ENCODE measurements at places on chromosomes 7 and 10.

DNA sequence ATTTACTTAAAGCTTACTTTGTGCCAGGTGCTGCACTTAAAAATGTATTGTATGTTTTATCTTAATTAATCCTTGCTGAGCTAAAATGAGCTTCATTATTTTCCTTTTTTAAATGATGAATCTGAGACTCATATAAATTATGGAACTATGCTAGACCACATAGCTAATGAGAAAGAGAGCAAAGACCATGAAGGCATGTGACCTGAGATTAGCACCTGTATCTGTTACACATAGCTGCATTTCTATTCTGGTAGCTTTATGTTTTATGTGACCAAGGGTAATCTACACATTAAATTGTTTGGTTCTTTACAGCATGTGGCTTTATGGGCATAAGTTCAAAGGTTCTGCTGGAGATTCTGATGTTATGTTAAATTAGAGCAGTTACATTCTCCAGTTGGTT is 839.1 kb upstream of the SORCS1 start:
- DNase-seq = no peak

GRCh38 chr7:112495156-112495788 is 14.5 kb downstream of the LSMEM1 start:
- DNase-seq = no peak

- DNase-seq = no peak
Measured at GRCh38 chr7:120554960-120555571, 282.1 kb downstream of the KCND2 start.

DNA sequence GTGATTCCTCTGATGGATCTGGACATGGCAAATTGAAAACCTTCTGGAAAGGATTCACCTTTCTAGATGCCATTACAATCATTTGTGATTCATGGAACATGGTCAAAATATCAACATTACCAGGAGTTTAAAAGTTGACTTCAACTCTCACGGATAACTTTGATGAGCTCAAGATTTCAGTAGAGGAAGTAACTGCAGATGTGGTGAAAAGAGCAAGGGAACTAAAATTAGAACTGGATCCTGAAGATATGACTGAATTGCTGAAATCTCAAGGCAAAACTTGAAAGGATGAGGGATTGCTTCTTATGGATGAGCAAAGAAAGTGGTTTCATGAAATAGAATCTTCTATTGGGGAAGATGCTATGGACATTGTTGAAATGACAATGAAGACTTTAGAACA is 293.6 kb downstream of the ARHGAP12 start:
- no peak for DNase-seq

DNA sequence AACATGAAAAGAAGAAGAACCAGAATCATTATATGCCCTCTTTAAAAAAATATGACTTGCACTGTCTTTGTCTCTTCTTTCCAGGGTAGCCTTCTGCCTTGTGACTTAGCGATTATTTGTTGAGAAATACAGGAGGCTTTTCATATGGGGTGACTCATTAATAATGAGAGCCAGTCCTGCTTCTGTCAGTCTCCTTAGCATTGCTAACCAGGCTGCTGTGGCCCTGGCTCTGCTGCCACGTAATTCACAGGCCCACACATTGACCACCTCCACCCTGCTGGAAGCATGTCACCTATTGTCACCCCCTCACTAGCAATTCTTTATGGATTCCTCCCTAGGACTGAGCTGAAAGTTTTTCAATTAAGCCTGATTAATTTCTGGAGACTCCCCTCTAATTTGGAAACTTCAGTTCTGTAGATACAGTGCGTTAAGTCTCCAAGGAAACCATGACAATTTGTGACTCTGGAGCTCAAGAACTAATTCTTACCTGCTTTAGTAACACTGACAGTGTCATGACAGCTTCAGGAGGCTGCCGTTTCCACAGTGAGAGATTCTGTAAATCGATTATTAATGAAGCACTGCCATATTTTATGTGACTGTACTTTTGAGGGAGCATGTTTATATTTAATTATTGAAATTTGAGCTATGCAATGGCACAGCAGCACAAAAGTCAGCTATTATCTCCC is 267.9 kb upstream of the SP8 start:
- DNase-seq = no peak

DNA sequence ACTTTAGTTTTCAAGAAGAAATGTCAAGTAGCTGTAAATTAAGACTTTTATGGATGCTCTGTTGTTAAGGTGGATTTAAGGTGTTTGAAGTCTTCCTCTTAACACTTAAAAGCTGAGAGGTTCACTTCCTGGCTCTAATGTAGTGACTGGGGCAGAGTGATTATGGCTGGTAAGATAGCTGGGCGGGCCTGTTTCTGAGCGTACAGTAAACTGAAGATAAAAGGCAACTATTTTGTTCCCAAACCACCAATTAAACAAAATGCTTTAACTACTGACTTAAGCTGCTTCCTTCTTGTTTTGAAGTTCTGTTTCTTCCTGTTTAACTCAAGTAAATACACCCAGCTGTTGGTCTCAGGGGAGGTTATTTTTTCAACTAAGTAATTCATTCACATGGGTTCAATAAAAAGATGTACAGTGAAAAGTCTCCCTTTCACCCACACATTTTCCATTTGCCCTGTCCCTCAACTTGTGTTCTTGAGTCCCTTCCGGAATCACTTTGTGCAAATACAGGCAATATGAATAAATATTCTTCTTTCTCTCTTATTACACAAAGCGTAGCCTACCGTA is 19.3 kb downstream of the VWA2 start:
- no peak for DNase-seq

DNA sequence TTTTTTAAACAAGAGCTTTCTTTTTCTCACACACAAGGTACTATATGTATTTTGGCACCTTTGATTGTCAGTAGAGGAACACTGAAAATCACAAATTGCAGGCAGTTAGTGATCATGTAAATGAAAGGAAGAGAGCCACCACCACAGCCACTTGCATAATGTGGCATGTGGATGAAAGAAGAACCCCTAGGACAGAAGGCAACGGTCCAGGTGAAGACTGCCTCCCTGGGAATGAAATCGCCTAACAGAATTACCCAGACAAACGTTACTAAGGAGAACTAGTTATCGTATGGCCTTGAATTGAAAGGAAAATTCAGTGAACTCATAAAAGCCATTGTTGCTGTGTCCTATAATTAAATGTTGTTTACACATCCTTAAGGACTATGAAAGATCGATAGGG is 41.2 kb upstream of the PTPRZ1 start:
- DNase-seq = no peak

DNA sequence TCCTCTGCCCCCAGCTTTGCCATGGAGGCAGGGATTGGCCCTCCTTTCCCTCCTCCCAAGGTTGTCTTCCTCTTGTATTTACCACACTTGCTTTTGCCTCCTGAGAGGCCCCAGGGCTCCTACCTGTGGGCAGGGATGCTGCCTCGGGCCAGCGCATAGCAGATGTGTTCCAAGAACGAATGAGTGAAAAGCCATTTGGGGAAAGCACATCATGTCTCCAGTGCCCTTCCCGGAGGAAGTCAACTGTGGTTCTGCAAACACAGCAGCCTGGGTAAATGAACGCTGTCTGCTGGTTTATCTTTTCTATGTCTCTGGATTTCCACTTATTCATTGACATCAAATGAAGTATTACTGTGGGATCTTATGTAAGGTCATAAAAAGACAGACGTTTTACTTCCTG is 161.7 kb downstream of the FANK1 start:
- no peak for DNase-seq

DNA sequence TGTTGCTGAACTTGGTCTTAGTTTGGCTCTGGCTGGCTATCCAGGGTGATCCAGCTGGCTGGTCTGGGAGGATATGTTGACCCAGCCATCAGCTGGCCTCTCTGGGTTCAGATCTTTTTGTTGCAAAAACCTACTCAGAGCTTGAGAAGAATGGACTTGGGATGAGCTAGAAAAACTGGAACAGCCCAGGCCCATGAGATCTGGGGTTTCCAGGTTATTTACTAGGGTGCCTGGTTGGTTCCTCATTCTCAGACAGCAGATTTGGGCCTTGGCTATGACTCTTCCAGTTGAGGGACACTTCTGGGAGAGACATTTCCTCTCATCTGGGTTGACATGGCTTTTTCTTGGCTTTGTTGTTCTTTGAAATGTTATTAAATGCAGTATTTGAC is 116.6 kb downstream of the ADCY1 start:
- no peak for DNase-seq

DNA sequence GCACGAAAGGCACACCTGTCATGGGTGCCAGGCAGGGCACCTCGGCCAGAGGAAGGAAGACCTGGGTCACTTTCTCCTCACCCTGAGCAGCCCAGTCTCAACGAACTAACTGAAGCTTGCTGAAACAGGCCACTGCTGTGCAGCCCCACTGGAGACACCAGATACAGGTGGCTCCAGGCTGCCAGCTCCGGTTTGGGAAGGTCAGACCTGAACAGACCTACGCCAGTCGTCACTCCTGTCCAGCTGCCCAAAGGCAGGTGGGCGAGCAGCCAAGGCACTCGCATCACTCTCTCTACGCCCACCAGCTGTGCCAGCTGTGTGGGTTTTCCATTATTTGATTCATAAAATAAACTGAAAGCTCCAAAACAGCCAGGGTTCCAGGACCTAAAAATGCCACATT is 256.1 kb downstream of the ZMYND11 start:
- DNase-seq = no peak

- DNase-seq = no peak
Measured at GRCh38 chr10:120802935-120803334, 48.2 kb upstream of the WDR11 start.

DNA sequence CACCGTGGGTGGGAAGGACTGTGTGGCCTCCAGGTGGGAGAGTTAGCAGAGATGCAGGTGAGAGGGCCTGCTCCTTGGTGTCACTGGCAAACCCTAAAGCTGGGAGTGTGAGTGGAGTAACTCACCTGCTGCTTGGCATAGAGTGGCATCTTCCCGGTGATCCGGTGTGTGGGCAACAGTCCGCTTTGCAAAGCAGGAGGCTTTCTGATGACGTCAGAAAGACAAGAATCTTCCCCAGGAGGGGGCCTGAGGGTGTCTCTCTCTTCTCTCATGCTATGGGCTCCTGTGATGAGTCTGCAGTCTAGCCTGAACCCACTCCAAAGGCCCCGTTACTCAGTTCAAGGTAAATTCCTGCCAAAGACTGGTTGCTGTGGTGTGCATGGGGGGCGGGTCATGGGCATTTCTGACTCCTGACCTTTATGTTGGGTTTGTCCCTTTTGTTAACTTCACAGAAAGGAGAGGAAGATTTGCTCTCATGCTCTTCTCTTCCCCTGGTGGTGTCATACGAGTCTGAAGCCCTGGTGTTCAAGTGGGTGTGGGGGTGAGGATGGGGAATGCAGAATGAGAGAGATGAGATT is 187.9 kb downstream of the GATA3 start:
- no peak for DNase-seq

- no peak for DNase-seq
Measured at GRCh38 chr10:84755311-84755710, 426.9 kb downstream of the CCSER2 start.

DNA sequence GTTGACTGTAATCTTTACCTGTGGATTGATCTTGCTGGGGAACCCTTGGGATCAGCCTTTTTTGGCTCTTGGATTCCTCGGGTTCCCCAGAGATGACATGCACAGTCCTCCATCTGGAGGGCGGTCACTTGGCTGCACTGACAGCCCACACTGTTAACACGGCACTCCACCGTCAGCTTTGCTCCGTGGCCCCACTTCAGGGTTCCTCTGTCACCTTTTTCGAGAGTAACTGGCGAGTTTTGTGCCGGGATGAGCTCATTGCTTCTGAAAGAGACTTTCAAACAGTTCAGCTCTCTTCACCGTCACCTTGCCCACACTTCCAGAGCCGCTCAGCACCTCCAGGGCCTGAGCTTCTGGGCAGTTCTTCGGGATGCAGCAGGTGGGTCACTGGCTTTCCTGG is 42.4 kb downstream of the PROSER2 start:
- no peak for DNase-seq

- no peak for DNase-seq
Measured at GRCh38 chr10:13815756-13816155, 229.0 kb downstream of the PRPF18 start.

- DNase-seq = no peak
Measured at GRCh38 chr7:126535176-126535575, 717.6 kb downstream of the GRM8 start.

- no peak for DNase-seq
Measured at GRCh38 chr7:16669581-16669980, 23.6 kb downstream of the BZW2 start.

GRCh38 chr7:108335269-108335918 is 120.8 kb downstream of the NRCAM start:
- DNase-seq = no peak

GRCh38 chr7:116180302-116180701 is 30.0 kb upstream of the TES start:
- no peak for DNase-seq

DNA sequence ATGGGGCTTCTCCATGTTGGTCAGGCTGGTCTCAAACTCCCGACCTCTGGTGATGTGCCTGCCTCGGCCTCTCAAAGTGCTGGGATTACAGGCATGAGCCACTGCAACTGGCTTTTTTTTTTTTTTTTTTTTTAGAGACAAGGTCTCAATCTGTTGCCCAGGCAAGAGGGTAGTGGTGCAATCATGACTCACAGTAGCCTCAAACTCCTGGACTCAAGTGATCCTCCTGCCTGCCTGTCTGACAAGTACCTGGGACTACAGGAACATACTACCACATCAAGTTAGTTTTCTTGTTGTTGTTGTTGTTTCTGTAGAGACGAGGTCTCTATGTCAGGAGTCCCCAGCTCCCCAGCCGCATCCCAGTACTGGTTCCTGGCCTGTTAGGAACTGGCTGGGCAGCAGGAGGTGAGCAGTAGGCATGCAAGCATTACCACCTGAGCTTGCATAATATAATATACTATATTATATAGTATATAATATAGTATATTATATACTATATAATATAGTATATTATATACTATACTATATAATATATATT is 55.7 kb downstream of the TPK1 start:
- DNase-seq = no peak

GRCh38 chr7:99833289-99833877 is 5.6 kb downstream of the CYP3A43 start:
- no peak for DNase-seq

- DNase-seq = no peak
Measured at GRCh38 chr10:114749014-114749413, 72.6 kb upstream of the FHIP2A start.

GRCh38 chr10:122879339-122880273 is at the start of gene FAM24B:
Gene FAM24B, minus strand, starts transcription at chr10:122879581. Its CDS starts 29,066 bp downstream, at chr10:122850515.
- peak; percentile 90 for DNase-seq

DNA sequence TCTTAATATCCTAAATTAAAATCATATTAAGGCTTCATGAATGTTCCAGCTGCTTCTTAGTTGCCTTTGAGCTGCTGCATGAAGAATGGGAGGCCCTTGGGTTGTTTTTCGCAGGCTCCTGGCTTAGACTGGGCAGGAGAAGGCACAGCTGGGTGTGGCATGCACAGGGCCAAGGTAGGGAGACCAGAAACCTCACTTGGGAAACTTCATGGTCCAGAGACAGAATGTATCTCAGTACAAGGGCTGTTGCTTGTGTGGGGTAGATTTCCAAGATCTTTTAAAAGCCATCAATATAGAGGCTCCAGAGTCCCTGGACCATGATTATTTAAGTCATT is 49.9 kb downstream of the BUB3 start:
- DNase-seq = no peak

- DNase-seq = no peak
Measured at GRCh38 chr7:111931958-111932357, 274.2 kb downstream of the DOCK4 start.
